ENCODE measurements at places on chromosomes 3 and 15.

GRCh38 chr15:34154725-34155204, 52.9 kb downstream of the PGBD4 start:
- peak; percentile 69 for DNase-seq

- DNase-seq: no peak
Observed at GRCh38 chr3:156594219-156594683, 39.3 kb upstream of the SSR3 start.

GRCh38 chr3:183825456-183826161, at the start of gene MAP6D1:
TSS of gene MAP6D1 (minus strand) at chr3:183825577. CDS start at chr3:183825547, 30 bp downstream.
- DNase-seq: peak; percentile 60

DNA sequence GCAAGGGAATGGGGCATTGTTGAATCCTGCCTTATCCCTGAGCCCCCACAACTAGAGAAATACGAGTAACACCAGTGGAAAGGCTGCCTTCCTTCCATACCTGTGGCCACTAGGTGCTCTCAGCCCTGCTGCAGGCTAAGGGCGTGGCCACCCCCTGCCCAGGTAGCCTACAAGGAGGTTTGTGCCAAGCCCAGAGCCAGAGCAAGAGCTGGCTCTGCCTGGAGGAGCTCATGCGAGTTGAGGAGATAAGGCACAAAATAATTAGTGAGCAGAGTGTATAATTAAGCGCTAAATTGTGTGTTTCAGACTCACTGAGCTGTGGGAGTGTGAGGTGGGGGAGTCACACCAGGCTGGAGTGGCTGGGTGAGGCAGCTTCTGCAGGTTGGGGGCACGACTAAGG, 49.2 kb downstream of the TPRA1 start:
- no peak for DNase-seq

GRCh38 chr3:81277853-81278252, 483.6 kb downstream of the GBE1 start:
- no peak for DNase-seq

DNA sequence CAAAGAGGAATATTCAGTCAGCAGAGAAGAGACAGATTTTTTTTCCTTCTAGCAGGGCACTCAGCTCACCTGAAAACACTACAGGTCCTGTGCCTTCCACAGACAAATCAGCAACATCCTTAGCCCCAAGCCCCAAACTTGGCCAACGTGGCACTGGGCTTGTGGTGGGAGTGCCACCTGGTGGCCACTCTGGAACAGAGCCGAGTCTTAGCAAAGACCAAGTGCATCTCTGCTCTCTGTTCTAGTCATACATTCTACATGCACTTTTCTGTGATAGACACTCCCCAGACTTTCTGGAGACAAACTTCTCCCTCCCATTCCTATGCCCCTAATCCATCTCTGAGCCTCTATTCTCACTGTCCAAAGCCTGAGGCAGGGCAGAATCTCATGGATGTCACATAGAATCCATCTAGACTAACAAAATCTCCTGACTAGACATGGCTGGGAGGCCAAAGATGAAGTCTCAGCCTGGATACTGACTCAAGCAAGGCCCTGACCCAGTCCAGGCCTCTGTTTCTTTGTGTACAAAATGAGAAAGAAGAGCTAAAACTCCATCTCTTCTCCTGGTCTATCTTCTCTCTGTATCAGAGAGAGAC, 5.1 kb upstream of the SEMA7A start:
- peak; percentile 78 for DNase-seq

- DNase-seq: no peak
Observed at GRCh38 chr3:187567661-187568121, 102.5 kb downstream of the SST start.

GRCh38 chr15:39407116-39407515, 173.8 kb upstream of the THBS1 start:
- DNase-seq: no peak

DNA sequence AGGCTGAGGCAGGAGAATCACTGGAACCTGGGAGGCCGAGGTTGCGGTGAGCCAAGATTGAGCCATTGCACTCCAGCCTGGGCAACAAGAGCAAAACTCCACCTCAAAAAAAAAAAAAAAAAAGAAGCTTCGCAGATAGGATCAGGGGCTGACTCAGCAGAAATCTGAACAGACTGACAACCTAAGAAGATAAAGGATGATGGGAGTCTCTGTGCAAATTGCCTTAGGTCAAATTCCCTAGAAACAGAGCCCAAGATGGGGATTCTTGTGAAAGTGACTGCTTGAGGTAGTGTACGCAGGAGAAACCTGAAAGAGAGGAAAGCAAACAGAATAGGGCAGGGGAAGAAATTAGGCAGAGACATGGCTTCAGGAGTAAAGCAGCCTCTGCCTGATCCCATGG, 160.8 kb upstream of the LRIG1 start:
- DNase-seq: no peak

- no peak for DNase-seq
Observed at GRCh38 chr3:80606073-80606472, 838.3 kb upstream of the ROBO1 start.

GRCh38 chr3:111749171-111750170, 109.6 kb upstream of the PHLDB2 start:
- no peak for DNase-seq

DNA sequence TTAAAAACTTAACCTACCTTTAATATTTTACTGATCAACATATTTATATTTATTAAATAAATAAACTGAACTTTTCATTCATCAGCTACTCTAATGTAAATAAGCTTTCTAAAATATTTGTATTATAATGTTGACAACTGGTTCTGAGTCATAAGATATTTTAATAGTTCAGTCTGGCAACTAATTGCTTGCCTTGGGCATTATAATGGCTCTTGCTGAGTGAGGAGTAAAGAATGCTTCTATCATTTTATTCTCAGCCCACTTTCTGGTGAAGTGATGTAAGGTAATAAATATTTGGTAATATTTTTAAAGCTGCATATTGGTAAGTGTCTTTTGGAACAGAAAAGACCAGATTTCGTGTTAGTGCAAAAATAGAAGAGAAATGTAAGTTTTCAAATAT, 81.5 kb downstream of the DIPK2A start:
- no peak for DNase-seq

- DNase-seq: no peak
Observed at GRCh38 chr15:78208887-78209645, 25.3 kb downstream of the ACSBG1 start.

- DNase-seq: peak; percentile 50
Observed at GRCh38 chr3:101936419-101937356, 87.4 kb downstream of the NFKBIZ start.
